Small intestine (tissue), 16 donors: ENCODE measurements at places on chromosomes 2 and 18.

DNA sequence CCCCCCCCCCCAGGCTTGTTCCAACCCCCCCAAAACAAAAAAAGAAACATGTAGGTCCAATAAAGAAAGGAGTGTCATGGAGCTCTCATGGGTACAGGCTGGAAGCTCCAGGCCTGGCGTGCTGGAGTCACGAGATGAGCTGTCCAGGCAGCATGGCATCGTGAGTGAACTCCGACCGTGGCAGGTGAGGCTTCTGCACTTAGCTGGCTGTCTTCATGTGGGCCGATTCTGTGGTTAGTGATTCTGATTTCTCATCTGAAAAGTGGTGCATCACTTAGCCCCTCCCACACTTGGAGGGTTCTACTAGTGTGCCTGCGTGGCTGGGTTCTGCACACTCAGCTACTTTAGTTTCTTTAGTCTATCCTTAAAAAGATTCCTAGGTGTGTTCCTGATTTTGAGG, 126.4 kb upstream of the MGAT5 start:
- DNase-seq = no peak

GRCh38 chr2:229901819-229902218, 20.0 kb downstream of the TRIP12 start:
- no peak for DNase-seq

GRCh38 chr2:236970656-236971010, 115.1 kb upstream of the COPS8 start:
- no peak for DNase-seq

- no peak for DNase-seq
Measured at GRCh38 chr2:180001726-180002125, 5.4 kb downstream of the CWC22 start.

- DNase-seq = no peak
Measured at GRCh38 chr2:20419752-20420151, 27.1 kb upstream of the RHOB start.

DNA sequence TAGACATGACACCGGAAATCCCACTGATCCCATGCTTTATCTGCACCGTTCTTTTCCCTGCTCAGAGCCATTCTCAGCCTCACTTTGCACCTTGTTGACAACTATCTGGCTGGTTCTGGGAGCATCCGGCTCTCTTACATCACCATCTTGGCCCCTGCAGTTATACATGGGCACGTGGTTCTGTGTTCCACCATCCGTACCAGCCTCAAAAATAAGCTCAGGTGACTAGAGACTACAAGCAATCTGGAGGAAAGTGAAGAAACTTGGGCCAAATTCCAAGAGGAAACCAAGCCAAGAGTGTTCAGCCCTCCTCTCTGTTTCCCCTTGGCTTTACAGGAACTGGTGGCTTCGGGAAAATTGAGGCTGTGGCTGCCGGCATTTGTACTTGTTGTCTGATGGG, 244.6 kb upstream of the ACVR2A start:
- DNase-seq = no peak

- DNase-seq = peak; percentile 29
Measured at GRCh38 chr2:101717071-101717845, 19.8 kb downstream of the MAP4K4 start.

DNA sequence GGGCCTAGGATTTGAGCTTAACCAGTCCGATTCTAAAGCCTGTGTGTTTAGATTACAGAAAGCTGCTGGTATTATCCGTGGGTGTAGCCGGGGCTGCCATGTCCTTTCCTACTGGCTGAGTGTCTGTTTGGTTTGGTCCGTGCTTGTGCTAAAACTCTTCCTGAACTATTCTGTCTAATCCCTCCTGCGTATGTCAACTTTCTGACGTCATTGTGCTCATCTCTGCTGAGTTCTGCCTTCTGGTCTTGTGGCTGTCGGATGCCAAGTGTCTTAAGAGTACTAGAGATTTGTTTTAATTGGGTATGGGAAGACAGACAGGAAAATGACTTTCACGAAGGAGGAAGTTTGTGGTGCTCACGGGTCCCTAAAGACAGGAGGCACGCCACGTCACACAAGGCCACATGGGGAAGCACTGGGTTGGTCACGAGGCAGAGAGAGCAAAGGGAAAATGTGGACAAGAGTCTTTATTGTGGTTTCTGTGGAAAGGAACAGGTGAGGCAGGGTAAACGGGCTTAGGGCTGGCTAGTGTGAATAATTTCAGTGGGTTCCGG, 31.8 kb upstream of the NTSR2 start:
- no peak for DNase-seq

- DNase-seq = no peak
Measured at GRCh38 chr2:107615039-107615438, 211.7 kb upstream of the RGPD4 start.

DNA sequence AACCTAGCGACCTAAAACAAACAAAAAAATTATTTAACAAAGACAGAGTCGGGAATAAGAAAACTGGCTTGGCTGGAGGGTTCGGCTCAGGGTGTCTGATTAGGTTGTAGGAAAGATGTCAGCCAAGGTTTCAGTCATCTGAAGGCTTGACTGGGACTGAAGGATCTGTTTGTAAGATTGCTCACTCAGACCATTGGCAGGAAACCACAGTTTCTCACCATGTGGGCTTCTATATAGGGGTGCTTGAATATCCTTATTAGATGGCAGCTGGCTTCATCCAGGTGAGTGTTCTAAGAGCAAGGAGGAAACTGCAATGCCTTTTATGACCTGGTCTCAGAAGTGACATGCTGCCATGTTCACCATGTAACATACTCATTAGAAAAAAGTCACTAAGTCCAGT, 999 bp upstream of the IL36B start:
- no peak for DNase-seq

DNA sequence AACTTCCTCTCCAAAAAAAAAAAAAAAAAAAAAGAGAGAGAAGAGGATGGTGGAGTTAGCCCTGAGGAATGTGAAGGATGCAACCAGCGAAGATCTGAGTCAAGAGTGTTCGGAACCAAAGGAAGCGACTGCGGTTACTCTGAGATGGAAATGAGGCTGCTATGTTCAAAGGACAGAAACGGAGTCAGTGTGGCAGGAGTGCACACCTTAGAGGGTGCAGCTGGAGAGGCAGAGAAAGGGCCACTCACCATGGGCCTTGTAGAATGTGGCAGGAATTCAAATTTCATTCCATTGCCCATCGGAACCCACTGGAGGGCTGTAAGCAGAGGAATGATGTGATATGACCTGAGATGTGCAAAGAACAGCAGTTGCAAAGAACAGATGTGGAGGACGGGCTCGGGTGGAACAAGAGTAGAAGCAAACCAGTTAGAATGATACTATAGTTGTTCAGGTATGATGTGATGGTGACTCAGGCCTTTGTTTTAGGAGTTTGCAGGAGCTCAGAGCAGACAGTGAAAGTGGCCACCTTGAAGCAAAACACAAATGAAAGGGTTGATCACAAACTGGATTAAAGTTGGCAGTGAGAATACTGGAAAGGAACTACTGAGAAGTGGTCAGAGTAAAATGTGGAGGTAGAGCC, 22.6 kb downstream of the ITGA6 start:
- no peak for DNase-seq

DNA sequence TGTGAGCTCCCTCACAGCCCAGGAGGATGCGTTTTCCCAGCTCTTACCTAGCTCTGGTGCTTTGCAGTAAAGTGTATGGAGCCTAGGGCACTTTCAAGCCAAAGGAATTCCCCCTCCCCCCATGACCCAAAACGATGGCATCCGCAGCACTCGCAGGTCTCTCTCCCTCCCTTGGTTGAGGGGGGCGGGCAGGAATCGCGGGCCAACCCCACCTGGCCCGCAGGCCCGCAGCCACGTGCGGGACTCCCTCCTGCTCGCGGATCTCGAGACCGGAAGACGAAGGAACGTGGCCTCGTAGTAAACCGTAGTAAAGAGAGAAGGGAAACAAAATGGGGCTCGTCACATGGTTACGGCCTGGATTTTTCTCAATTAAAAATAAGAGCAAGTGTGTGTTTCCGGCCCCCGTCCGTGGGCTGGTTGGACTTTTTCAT, 8.5 kb downstream of the IRS1 start:
- peak; percentile 60 for DNase-seq

- DNase-seq = no peak
Measured at GRCh38 chr2:6401301-6401700, 464.4 kb downstream of the CMPK2 start.

DNA sequence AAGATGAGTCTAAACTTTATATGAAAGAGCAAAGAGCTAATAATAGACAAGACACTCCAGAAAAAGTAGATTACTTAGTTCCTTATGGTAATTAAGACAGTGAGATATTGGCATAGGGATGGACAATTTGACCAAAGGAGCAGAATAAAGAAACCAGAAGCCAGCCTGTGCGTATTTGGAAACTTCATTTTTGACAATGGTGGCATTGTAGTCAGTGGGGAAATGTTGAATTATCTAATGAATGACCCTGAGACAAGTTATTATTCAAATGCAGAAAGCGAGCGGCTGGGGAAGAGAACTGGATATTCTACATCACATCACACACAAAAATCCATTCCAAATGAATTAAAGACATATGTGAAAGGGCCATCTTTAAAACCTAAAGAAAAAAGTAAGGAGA, 144.3 kb downstream of the DTNB start:
- no peak for DNase-seq

- DNase-seq = peak; percentile 28
Measured at GRCh38 chr2:148552675-148553331, 91.7 kb upstream of the EPC2 start.

DNA sequence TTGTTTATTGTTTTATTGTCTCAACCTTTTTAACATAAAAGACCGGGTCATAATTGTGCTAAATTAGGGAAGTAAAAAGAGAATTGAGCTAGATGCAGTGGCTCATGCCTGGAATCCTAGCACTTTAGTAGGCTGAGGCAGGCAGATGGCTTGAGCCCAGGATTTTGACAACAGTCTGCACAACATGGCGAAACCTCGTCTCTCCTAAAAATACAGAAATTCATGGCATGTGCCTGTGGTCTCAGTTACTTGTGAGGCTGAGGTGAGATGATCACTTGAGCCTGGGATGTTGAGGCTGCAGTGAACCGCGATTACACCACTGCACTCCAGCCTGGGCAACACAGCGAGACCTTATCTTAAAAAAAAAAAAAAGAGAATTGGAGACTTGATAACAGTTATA, 104.2 kb upstream of the TTC27 start:
- DNase-seq = no peak

GRCh38 chr18:46630160-46630559, 26.9 kb downstream of the LOXHD1 start:
- no peak for DNase-seq

DNA sequence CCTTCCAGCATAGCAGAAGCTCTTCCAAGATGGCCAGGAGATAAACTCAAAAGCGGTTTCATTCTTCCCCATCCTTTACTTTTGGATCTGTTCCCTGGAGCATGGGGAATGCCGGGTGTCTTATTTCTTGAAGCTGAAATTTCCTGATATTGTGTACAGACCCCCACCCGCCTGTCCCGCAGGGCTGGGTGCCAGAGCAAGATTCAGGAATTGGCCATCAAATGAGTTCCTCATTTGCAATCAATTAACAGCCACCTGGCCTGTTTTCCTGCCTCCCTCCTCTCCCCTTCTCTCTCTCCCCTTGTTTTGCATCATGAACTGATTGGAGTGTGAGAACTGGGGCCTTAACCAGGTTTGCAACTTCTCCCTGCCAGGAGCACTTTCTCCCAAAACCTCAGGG, 202.1 kb downstream of the SH3RF3 start:
- DNase-seq = no peak

DNA sequence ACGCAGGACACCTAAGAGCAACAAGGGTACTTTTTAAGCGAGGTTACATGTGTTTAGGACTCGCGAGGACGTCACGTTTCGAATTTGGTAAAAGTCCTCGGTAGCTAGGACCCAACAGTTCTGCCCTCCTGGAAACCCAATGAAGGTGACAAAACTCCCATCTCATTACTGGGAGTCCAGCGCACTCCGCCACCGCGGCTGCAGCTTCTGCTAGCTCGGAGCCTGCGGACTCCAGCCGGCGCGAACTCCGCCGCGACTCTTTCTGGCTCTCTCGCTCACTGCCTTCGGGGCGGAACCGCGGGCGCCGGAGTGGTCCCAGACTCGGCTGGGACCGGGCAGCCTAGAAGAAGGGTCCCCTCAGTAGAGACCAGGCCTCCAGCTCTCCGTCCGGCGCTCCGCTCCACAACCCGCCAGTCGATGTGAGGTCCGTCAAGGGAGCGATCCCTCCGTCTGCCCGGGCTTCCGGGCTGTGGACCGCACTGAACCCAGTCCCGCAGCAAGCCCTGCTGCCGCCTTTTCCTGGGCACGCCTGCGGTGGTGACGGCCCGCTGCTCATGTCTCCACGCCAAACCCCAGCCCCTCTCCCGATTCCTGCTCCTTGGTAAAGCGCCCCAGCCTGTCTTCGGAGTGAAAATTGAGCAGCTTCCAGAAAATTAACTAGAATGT, 3.0 kb upstream of the OSR1 start:
- DNase-seq = peak; percentile 66

- no peak for DNase-seq
Measured at GRCh38 chr2:241895427-241895711, 25.8 kb downstream of the RTP5 start.

GRCh38 chr18:36128530-36128870, 640 bp downstream of the SLC39A6 start:
- DNase-seq = peak; percentile 8

GRCh38 chr2:127891811-127892210, 6.1 kb upstream of the AMMECR1L start:
- no peak for DNase-seq

DNA sequence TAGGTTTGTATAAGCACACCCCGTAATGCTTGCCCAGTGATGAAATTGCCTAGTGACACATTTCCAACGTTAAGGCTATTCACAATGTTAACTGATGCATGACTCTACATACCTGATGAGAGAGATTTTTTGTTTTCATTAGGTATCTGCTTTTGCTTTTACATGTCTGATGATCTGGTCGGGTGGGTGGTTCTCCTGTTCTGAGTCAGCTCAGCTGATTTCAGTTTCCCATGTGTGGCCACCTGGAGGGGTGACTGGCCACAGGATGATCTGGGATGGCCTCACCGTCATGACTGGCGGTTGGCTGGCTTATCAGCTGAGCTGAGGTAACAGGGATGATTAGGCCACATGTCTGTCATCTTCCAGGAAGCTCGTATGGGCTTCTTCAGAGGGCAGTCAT, 33.8 kb upstream of the ACYP2 start:
- no peak for DNase-seq

DNA sequence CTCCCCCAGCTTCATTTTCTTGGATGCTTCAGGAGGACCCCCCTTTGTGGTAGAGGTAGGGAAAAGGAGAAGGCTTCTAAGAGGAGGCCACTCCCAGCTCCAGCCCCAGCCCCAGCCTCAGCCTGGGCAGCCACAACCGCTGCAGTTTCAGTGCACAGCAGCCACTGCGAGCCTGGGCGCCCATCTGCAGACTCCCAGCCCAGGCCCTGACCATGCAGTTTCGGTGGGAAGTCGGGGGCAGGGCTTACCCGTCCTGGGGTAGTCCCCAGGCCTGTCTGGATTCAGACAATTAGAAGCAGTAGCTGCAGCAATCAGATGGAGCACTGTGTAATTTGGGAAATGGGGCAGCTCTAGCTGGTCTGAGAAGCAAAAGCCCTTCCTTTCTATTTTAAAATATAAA, 28.6 kb downstream of the ITM2C start:
- DNase-seq = no peak

GRCh38 chr2:199606193-199606780, 148.5 kb upstream of the SATB2 start:
- DNase-seq = no peak

GRCh38 chr2:215662715-215663114, 226.8 kb upstream of the FN1 start:
- DNase-seq = no peak

GRCh38 chr2:176643646-176644045, 374.4 kb downstream of the MTX2 start:
- no peak for DNase-seq

GRCh38 chr2:202514732-202515131, 120.0 kb upstream of the FAM117B start:
- DNase-seq = no peak

GRCh38 chr18:47036298-47036874, 965 bp upstream of the ELOA2 start:
- DNase-seq = peak; percentile 24
